ENCODE measurements at places on chromosomes 4 and X.
A peak's percentile ranks its signal among the peaks of the same experiment; 100 is the strongest.

DNA sequence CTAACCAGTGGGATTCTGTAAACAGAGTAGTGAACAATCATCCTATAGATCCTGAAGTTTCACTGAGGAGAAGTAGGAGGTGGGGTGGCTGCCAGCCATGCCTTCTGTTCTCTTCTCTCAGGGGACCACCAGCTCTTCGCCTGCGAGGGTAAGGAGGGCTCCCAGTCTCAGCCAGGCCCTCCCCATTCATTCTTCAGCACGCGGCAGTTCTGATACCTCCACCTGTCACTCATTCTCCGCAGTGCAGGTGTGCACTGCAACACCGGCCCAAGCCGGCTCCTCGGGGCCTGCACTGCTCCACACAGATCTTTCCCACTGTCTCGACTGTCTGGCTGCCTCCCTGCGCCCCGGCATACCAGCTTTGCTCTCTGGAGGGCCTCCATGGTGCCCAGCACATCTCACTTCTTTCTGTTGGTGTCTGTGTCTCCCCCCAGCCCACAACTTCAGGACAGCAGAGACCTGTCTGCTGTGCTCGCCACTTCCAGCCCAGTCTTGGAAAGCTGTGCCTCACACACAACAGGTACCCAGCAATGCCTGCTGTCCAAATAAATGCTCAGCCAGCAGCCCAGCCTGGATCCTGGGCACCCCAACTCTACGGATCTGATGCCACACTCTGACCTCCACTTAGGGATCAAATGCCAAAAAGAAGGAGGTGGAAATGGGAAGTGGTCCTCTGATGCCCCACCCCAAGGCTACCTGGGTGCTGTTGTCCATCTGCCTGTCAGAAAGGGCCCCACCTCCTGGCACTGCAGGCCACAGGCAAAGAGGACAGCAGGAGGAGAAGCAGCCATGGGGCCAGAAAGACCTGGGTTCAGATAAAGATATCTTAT is 29.0 kb downstream of the ACOX3 start:
- no peak for DNase-seq

DNA sequence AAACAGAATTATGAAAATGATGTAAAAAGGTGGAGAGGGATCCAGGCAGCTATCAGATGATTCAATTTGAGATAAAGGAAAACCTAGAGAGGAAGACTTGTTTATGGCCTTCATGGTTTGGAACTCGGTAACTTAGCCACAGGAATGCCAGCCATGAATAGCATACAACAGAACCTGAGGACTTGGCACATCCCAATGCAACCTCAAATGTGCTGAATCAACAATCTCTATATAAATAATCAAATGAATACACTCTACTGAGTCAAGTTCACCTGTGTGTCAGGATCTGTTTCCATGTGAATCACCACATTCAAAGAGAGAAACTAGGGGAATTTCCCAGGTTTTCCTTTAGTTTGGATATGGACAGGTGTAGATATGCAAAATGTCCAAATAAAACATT is 86.9 kb downstream of the MBNL3 start:
- DNase-seq, result no peak

- DNase-seq, result no peak
Measured at GRCh38 chr4:12393631-12394262, 965.1 kb upstream of the HS3ST1 start.

DNA sequence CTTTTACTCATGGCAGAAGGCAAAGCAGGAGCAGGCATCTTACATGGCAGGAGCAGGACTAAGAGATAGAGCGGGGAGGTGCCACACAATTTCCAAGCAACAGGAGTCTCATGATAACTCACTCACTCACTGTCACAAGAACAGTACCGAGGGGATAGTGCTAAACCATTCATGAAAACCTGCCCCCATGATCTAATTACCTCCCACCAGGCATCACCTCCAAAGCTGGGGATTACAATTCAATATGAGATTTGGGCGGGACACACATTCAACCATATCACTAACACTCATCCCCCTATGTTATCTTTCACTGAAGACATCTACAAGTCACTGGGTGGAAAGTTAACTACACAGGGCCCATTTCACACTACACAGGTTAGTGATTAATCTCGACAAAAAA is 25.4 kb upstream of the GLRB start:
- no peak for DNase-seq

GRCh38 chrX:85870585-85870984 is 176.8 kb downstream of the CHM start:
- no peak for DNase-seq

- no peak for DNase-seq
Measured at GRCh38 chr4:139282065-139282720, 2.2 kb upstream of the MGARP start.

GRCh38 chr4:6001680-6002491 is 16.3 kb downstream of the C4orf50 start:
- DNase-seq, result no peak

GRCh38 chrX:151393514-151393913 is 3.5 kb upstream of the VMA21 start:
- DNase-seq, result peak; percentile 83

DNA sequence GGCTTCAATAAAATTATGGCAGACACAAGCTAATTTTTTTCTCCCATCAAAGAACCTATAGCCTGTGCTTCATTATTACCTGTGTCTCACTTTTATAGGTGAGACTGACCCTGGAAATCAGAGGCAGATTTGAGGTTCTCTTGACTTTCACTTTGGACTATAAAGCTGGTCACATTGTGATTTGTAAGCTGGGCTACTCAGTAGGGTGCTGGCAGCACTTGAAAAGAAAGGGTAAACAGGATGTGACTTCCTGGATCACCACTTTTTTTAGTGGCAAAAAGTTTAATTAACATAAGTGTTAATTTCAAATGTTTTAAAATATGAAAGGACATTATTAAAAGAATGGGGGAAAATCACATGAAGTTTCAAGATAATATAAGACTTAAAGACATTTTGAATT is 50.6 kb upstream of the GATB start:
- DNase-seq, result no peak

DNA sequence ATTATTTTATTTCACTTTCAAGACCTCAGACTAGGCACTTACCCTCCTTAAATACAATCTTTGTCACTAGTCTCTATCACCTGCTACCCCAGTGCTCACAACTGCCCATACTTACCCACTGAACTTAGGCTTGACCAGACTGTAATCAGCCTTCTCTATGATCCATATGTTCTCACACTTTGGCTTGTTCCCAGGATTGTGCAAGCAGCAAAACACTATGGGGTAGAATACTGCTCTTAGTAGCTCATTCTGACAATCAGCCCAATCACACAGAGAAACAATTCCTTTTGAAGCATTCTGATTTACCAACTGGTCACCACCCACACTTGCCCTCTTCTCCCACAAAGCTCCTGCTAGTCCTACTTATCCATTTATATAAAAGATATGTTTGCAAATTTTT is 878.3 kb downstream of the FSTL5 start:
- DNase-seq, result no peak

DNA sequence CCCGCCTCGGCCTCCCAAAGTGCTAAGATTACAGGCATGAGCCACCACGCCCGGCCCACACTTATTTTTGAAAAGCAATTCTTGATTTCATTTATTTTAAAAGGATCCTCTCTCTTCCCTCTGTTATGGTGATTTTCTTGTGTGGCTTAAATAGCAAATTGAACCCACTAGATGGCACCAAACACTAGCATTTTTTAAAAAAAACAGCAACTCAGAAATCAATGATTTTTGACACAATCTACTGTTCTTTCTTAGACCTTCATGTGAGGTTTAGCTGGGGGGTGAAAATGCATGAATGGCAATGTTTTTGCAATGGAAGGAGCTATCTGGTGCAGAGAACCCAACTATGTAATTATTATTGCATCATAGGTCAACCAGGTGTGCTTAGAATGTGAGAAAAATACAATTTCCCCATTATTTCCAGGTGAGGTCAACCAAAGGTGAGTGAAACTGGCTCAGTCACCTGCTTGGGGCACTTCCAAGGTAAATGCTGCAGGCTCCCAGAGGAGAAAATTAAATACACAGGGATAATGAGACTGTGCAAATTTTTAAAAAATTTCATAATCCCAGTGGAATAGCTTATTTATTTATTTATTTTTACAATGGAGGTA is 226.7 kb upstream of the PRKX start:
- DNase-seq, result no peak

- no peak for DNase-seq
Measured at GRCh38 chrX:9271789-9272525, 192.9 kb upstream of the TBL1X start.

DNA sequence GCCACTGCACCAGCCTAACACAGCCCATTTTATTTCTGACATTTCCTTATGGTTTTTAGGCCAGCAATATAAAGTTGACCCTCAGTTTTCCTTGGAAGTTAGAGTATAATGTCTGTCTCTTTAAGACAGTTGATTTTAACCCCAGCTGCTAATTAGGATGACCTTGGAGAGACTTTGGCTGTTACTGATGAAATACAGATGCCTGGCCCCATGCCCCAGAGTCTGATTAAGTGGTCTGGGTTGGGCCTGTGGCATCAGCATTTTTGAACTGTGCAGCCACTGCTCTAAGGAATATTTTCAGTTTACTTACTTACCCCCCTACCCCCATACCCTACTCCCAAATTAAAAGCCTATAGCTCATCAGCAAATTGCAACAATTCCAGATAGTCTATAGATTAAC is 85.8 kb downstream of the DCLK2 start:
- DNase-seq, result no peak

GRCh38 chr4:184763150-184763780 is 29.4 kb upstream of the CENPU start:
- no peak for DNase-seq

- no peak for DNase-seq
Measured at GRCh38 chr4:125317525-125317877, 2.7 kb downstream of the FAT4 start.

- peak; percentile 73 for DNase-seq
Measured at GRCh38 chr4:81505004-81505598, 33.4 kb upstream of the RASGEF1B start.

DNA sequence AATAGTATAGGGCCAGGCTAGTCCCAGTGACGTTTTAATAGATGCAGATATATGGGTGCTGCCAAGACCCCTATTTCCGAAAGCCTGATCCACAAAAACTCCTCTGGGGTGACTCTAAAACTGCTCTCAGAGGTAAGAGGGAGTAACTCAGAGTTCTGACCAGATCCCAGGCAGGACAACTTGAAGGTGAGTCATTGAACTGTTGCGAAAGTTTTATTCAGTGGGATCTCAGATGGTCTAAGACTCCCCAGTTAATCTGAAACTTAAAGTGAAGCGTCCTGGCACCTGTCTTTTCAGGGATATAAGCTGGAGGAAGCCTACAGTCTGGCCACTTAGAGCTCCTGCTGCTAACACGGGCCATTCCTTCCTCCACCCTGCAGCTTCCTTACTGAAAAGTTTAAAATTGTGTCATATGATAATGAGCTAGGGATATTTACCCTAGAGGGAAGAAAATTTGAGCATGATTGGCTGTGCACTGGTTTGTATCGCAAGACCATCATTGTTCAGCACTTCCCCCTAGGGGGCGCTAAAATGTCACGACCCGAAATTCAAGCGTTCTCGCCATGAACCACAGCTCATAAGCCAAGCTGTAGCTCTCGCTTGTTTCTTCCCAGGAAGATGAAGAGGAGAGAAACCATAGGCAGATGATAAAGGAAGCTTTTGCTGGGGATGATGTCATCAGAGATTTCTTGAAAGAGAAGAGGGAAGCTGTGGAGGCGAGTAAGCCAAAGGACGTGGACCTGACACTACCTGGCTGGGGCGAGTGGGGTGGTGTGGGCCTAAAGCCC is 19.5 kb downstream of the UTP14A start:
- DNase-seq, result peak; percentile 81

DNA sequence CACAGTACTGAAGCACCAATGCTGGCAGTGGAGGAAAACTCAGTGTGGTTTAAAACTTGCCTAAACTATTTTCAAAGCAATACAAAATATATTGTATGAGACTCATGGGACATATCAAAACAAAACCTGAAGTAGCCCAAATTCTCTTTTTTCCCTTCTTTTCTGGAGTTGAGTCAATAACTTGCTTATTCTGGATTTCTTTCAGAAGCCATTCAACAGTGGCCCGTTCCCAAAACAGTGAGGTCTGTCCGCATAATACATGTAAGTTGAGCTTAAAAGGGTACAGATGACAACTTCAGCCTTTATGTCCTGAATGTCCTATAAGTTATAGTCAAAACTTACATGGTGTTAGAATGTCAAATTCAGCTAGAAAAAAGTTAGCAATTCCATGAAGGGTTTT is 100.8 kb downstream of the SHISA3 start:
- DNase-seq, result no peak

DNA sequence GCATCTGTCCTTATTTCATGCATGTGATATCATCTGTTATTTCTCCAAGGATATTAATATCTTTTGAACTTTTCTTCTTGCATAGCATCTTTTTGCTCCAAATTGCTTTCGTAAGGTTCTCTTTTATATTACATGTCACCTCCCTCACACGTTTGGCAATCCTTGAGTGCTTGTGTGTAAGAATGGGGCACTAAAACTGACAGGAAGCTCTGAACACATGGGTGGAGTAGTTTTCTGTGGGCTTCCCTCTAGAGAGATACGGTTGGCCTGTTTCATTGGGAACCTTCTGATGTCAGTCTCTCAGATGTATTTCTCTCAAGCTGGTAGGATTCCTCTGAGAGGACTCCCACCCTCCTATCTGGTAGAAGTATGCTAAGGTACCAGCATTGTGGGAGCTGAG is 223.0 kb downstream of the MID1 start:
- no peak for DNase-seq

DNA sequence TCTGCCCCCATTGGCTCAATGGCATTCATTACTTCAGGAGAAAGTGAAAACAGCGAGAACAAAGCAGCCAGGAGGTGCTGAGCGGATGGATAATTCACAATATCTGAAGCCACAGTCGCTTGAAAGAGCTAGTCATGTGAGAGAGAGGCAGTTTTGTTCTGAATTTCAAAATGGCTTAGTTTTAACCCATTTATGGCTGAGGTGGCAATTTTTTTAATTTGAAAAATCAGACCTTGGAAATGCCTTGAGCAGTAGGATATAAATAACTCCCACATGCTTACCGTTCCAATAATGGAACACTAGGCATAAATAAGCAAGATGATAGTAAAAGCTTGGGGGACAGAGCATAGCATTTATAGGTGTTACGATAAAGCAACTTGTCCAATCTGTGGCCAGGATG is 56.9 kb upstream of the CBR4 start:
- DNase-seq, result no peak

- DNase-seq, result no peak
Measured at GRCh38 chr4:172980219-172980618, 188.4 kb upstream of the GALNT7 start.

GRCh38 chrX:40010550-40011321 is 87.0 kb downstream of the BCOR start:
- no peak for DNase-seq

DNA sequence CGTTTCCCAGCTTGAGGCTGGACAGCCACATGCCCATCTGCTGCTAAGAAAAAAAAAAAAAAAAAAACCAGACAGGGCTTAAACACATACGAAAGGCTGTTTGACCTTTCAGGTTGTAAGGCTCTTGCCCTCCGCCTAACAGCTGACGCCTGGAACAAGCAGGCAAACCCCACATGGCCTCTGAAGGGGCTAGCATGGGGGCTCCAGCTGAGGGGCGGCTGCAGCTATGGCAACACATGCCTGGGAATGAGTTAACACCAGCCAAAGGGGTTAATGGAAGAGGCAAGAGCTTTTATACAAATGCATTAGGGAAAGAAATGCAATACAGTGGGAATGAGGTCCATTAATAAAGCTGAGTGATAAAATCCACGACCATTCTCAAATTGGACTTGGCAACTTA is 183.6 kb downstream of the ENOX2 start:
- DNase-seq, result no peak

All from CD4-positive, alpha-beta T cell treated with Interleukin-2 at 100 ng/mL for 4 hours (primary cell).